ENCODE measurements at places on chromosomes 5 and 9. TPM values are rescaled to one million over a fixed set of nuclear protein-coding genes. Genes with fewer than 3 reads are reported as not detected.

- DNase-seq: no peak
These were observed 1.9 kb downstream of the FOXE1 start for GRCh38 chr9:97854696-97855485.

DNA sequence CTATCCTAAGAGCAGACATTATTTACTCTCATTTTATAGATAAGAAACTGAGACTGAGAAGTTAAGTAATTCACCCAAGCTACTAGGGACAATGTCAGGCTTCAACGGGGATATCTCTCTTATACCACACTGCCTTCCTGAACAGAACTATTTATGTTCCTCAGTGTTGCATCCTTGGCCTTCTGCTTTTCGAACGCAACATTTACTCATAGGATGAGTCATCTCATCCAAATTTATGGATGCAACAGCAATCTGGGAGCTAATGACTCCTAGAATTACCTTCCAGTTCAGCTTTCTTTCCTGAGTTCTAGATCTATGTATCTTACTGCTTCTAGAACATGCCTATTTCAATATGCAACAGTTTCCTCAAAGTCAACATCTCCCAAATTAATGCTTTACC, 103.6 kb upstream of the PAM start:
- no peak for DNase-seq

DNA sequence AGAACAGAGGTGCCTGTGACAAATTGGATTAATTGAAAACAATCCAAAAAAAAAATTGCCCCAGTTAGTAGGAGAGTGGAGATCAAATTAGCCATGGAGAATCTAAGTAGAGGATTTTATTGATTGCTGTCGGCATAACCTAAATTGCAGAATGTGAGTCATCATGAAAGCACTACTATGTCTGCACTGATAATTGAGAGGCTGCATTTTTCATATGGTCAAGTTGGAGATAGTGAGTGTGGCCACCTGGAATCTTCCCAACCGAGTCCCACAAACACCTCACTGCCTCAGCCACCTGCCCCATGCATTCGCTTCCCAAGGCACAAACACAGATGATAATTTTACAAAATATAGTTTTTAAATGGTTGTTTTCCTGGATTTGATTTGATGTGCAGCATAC, 123.7 kb downstream of the NTRK2 start:
- DNase-seq: no peak

DNA sequence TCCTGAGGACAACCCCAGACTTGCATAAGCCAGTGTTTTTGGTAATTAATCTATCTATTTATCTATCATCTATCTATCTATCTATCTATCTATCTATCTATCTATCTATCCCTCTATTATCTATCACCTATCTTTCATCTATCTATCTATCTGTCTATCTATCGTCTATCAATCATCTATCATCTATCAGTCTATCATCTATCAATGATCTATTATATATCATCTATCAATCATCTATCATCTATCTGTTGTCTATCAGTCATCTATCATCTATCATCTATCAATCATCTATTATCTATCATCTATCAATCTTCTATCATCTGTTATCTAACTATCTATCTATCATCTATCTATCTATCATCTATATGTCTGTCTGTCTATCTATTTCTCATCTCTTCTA, 85.5 kb downstream of the PTCH1 start:
- DNase-seq: no peak

DNA sequence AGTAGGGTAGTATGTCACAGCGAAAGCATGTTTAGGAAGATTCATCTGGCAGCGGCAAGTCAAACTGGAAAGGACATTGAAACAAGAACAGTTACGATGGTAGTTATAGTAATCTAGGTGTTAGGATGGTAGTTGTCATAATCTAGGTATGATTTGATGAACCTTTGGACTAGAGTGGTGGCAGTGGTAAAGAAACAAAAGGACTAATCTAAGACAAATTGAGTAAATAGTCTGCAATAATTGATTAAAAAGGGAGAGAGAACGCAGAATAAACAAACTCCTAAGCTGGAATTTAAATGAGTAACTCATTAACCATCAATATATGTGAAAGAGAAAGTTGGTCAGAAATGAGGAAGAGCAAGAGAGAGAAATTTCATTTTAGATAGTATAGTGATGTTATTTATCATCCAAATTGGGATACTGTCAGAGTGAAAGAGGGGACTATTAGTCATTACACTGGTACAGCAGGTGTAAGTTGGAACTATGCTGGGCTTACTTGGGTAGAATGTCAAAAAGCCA, 56.8 kb downstream of the MTREX start:
- DNase-seq: no peak

- DNase-seq: no peak
These were observed 14.7 kb downstream of the UBAC1 start for GRCh38 chr9:135946392-135946994.

DNA sequence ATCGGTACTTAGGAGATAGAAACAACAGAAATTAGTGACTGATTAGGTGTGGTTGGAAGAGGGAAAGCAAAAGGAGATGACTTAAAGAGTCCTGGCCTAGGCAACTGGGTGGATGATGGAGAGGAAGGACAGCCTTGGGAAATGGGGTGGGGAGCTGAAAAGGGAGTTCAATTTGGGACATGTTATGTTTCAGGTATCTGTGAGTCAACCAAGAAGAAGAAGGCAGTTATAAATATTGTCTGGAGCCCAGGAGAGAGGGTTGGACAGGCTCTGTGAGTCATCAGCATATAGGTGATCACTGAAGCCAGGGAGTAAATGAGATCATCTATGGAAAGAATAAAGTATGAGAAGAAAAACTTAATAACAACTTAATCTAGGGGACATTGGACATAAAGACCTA, 357.7 kb downstream of the NPR3 start:
- no peak for DNase-seq

DNA sequence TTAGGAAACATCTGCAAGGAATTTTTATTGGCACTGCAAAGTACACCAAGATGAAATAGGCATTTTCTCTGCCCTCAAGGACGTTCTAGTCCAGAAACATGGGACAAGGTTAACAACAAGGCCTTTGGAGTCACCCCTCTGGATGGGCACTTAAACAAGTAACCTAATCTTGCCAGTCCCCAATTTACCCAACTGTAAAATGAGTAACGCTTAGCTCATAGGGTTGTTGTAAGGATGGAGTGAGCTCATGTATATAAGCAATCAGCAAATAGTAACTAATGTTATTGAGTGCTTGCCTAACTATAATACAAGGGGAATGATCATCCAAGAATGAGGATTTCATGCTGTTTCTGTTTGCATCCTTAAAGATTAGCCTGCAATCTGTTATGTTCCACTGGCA, 189.3 kb downstream of the PAPPA start:
- no peak for DNase-seq

GRCh38 chr5:143023411-143024096, 253.4 kb downstream of the ARHGAP26 start:
- no peak for DNase-seq

GRCh38 chr5:112312295-112313275, 106.5 kb downstream of the EPB41L4A start:
- DNase-seq: no peak

GRCh38 chr5:81409896-81410295, 16.0 kb upstream of the ACOT12 start:
- no peak for DNase-seq

GRCh38 chr5:157468293-157468965, 8.4 kb downstream of the NIPAL4 start:
- no peak for DNase-seq

DNA sequence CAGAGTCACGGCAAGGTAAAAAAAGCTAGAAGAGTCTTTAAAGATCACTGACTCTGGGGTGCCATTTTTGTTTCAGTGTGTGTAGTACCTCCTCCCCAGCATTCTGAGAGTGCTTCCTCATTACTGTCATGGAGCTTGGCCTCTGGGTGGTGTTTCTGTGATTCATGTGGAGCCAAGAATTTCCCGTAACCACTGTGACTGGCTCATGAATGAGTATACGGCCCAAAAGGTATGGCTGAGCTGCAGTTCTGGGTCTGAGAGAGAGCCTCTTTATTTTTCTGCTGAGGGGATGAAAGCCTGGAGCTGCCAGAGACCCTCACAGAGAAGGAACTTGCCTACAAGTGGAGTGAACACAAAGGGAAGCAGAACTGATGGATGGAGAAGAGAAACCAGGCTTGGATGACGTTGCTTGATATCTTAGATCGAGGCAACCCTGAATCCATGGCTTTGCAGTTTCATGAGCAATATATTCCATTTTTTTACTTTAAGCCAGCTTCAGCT, 85.6 kb downstream of the PTTG1 start:
- DNase-seq: no peak

GRCh38 chr9:132146039-132146438, 15.8 kb upstream of the NTNG2 start:
- no peak for DNase-seq

DNA sequence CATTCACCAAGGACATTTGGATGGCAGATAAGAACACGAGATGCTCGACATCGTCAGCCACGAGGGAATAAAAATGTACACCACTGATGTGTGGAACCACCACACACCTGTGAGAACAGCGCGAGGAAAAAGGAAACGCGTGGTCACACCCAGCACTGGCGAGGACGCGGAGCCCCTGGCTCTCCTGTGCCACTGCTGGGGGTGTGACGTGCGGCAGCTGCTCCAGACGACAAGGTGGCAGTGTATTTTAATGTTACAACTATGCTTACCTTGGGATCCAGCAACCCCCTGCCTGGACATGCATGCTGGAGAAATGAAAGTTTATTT, 13.6 kb upstream of the CEP72 start:
- DNase-seq: no peak

GRCh38 chr9:116059466-116059865, 94.1 kb upstream of the PAPPA start:
- no peak for DNase-seq

GRCh38 chr5:32708949-32709348, 2.2 kb upstream of the NPR3 start:
- peak; percentile 56 for DNase-seq

- no peak for DNase-seq
These were observed 7.6 kb downstream of the ITK start for GRCh38 chr5:157188270-157188669.

- DNase-seq: no peak
These were observed 235.4 kb downstream of the CDH9 start for GRCh38 chr5:26802944-26803343.

DNA sequence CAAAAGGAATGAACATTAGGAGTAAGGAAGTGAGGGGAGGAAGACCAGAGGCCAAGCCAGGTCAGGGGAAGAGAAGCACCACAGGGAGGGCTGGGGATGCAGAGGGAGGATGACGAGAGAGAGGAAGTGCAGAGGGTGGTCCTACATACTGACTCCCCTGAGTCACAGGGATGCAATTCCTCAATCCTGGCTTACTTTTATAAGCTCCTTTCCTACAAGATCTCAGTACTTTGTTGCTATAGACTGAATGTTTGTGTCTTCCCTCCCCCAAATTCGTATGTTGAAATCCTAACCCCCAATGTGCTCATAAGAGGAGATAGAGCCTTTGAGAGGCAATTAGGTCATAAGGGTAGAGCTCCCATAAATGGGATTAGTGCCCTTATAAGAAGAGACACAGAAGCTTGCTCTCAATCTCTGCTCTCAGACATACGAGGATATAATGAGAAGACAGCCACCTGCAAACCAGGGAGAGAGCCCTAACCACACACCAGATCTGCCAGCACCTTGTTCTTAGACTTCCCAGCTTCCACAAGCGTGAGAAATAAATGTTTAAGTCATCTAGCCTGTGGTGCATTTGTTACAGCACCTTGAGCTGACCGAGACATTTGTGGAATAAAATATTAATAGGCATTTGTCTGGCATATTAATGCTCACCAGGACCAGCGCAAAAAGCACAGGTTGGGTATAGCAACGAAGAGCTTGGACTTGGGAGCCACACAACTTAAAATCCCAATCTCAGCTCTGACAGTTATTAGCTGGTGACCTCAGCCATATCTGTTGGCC, 33.4 kb downstream of the GCNT4 start:
- DNase-seq: no peak

The CCDC171 gene
- 2.4 TPM for total RNA-seq

The TUT7 gene
- total RNA-seq: 22.9 TPM

The MLANA gene
- not detected for total RNA-seq

The CXCL14 gene
- 1.1 TPM for total RNA-seq

The N4BP3 gene
- total RNA-seq: 32.1 TPM

The SPINK1 gene
- total RNA-seq: 2.0 TPM

The SLC27A6 gene
- 3.3 TPM for total RNA-seq

The MED27 gene
- total RNA-seq: 33.5 TPM

The SARDH gene
- 5.3 TPM for total RNA-seq

The SQSTM1 gene
- total RNA-seq: 144 TPM

The IFNA13 gene
- not detected for total RNA-seq
